Cortex of kidney (tissue), 1 donor: ENCODE measurements at places on chromosomes 7 and 10.

GRCh38 chr10:21068026-21068656 lies 171.0 kb upstream of the NEBL start:
- DNase-seq: no peak

GRCh38 chr7:77460057-77460486 lies 43.9 kb upstream of the GSAP start:
- no peak for DNase-seq

GRCh38 chr10:51169111-51169510 lies 94.8 kb downstream of the PRKG1 start:
- no peak for DNase-seq

DNA sequence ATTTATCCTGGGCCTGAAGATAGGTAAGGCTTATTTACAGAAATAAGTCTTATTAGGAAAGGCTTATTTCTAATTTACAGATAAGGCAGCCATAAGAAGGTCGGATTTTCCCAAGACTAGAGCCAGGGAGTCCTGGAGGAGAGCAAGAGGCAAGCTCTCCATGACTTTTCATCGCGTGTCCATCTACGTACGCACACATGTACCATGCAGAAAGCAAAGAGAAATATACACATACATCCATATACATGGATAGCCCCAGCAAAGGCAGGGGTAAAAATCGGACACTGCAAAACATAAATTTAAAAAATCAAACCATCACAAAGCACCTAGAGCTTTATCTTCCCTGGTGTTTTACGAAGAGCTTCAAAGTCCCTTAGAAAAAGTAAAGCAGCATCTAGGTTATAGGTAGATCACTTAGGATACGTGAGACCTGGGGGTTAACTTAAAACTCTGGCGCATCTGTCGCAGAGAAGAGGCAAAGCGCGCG lies 25.8 kb upstream of the ZRANB1 start:
- no peak for DNase-seq

DNA sequence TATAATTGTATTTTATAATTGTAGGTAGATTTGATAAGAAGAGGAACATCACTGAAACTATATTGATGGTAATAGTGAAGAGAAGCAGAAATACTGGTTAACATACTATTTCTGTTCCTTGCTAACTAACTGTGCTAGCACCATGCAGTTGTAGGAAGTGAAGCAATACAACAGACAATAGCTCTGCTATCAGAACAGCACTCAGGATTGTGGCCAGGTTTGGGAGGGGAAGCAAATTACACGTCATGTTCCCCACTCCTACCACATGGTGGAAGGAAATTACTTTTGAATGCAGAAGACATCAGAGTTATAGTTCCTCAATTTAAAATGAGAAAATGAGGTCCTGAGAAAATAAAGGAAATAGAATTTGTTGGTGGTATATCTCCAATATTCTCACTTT lies 151.1 kb downstream of the DGKB start:
- no peak for DNase-seq

- DNase-seq: no peak
Measured at GRCh38 chr7:49631071-49631815, 142.2 kb upstream of the VWC2 start.

- DNase-seq: no peak
Measured at GRCh38 chr10:49191349-49191748, 3.2 kb upstream of the TMEM273 start.

GRCh38 chr10:5596611-5597341 lies 69.6 kb downstream of the ASB13 start:
- no peak for DNase-seq
